IMR-90 (cell line): ENCODE measurements at places on chromosomes 16 and 17.

GRCh38 chr17:77370586-77370985 is 229.8 kb downstream of the SEC14L1 start:
- H3K27me3 ChIP-seq, result no peaks in the 10 kb centered on the region
- no peak overlapping the region for H3K27ac ChIP-seq
- H3K4me1 ChIP-seq, result peaks cover 36% of the 10 kb centered on the region
- H3K4me3 ChIP-seq, result no peak overlapping the region
- H3K36me3 ChIP-seq, result no peaks in the 10 kb centered on the region; the same call in 1 of the 2 replicates

DNA sequence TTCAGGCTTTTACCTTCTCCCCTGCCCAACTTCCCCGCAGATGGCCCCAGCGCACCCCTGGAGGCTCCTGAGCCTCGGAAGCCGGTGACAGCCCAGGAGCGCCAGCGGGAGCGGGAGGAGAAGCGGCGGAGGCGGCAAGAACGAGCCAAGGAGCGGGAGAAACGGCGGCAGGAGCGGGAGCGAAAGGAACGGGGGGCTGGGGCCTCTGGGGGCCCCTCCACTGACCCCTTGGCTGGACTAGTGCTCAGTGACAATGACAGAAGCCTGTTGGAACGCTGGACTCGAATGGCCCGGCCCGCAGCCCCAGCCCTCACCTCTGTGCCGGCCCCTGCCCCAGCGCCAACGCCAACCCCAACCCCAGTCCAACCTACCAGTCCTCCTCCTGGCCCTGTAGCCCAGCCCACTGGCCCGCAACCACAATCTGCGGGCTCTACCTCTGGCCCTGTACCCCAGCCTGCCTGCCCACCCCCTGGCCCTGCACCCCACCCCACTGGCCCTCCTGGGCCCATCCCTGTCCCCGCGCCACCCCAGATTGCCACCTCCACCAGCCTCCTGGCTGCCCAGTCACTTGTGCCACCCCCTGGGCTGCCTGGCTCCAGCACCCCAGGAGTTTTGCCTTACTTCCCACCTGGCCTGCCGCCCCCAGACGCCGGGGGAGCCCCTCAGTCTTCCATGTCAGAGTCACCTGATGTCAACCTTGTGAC is 3.6 kb downstream of the MAPK7 start:
- no peaks in the 10 kb centered on the region for H3K27me3 ChIP-seq
- DNase-seq, result no peak
- peaks cover 60% of the 10 kb centered on the region for H3K36me3 ChIP-seq
- H3K4me1 ChIP-seq, result peaks cover 38% of the 10 kb centered on the region
- no peak overlapping the region for H3K27ac ChIP-seq

GRCh38 chr17:67680445-67681224 is 37.1 kb upstream of the NOL11 start:
- no peak overlapping the region for H3K4me3 ChIP-seq
- H3K4me1 ChIP-seq, result no peaks in the 10 kb centered on the region
- H3K27ac ChIP-seq, result no peak overlapping the region
- DNase-seq, result no peak

- no peaks in the 10 kb centered on the region for H3K36me3 ChIP-seq
- H3K4me1 ChIP-seq, result no peaks in the 10 kb centered on the region
- peak; percentile 7 for DNase-seq
These were observed 632.4 kb downstream of the CDH11 start for GRCh38 chr16:64489449-64489848.

GRCh38 chr16:12582696-12583095 is 221.0 kb downstream of the CPPED1 start:
- no peak overlapping the region for H3K4me3 ChIP-seq
- H3K36me3 ChIP-seq, result no peaks in the 10 kb centered on the region
- no peak overlapping the region for H3K27ac ChIP-seq
- DNase-seq, result no peak
